ENCODE measurements at places on chromosomes 3 and 15.
A peak's percentile ranks its signal among the peaks of the same experiment; 100 is the strongest.

DNA sequence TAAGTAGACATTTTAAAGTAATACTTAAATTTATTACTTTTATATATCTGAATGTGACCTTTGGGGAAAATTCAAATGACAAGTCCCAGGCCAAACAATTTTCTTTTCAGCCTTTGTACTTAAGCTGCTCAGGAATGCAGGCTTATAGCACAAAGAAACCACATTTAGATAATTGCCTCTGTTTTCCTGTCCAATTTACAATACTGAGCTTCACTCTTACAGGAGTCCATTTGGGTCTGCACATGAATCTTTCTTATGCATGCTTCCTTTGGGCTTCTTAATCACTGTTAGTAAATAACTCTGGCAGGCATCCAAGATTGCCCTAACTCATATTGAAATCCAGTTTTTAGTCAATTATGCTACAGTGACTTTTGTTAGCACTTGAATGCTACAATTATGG lies 459.4 kb upstream of the TGFBR2 start:
- no peak for DNase-seq

DNA sequence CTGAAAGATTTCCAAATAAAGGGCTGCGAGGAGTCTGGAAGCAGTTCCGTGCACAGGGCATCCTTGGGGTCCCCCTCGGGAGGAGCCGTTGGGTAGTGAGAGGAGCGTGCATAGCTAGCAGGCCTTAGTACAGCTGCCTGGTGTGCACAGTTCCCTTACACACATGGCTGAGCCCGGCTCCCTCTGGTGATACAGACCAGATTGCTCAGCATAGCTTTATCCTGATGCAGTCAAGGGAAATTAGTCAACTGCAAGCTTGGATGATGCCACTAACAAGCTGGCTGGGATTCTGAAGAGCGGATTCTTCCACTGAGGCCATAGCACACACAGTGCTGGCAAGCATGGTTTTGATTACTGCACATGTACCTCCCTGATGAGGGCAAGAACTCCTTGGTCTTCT lies 349.4 kb downstream of the LRTM1 start:
- DNase-seq: no peak

DNA sequence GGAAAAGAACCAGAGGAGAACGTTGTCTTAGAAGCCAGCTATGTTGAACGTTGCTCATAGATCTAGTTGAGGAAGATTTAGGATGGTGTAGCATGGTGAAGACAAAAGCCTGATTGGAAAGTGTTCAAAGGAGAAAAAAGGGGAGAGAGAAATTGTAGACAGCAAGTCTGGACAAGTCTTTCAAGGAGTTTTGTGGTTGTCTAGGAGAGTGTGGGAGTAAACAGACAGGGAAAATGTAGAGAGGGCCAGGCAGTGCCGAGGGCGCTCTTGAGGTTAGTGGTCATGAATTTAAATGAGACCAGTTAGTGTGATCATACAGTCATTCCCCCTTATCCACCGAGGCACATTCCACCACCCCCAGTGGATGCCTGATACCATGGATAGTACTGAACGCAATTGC lies 167.5 kb upstream of the IL12A start:
- DNase-seq: no peak

- no peak for DNase-seq
These were observed 1.7 kb downstream of the KLHL25 start for GRCh38 chr15:85792912-85793590.

DNA sequence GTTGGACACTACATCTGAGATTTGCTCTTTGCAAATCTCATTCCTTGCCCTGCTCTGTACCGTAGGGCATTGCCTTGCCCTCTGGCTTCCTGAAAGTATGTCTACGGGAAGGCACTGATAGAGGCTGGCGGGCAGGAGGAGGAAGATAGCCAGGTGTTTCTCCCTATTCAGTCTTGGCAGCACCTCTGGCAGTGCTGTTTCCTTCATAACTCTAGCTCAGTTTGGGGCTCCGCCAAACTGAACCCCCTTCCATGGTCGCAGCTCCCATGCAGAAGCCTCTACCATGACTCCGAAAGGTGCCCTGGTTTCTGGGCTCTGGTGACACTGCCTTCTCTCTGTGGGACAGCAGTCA lies 122.3 kb upstream of the PRR20G start:
- no peak for DNase-seq

GRCh38 chr3:115227461-115227860 lies 80.4 kb upstream of the ZBTB20 start:
- no peak for DNase-seq

DNA sequence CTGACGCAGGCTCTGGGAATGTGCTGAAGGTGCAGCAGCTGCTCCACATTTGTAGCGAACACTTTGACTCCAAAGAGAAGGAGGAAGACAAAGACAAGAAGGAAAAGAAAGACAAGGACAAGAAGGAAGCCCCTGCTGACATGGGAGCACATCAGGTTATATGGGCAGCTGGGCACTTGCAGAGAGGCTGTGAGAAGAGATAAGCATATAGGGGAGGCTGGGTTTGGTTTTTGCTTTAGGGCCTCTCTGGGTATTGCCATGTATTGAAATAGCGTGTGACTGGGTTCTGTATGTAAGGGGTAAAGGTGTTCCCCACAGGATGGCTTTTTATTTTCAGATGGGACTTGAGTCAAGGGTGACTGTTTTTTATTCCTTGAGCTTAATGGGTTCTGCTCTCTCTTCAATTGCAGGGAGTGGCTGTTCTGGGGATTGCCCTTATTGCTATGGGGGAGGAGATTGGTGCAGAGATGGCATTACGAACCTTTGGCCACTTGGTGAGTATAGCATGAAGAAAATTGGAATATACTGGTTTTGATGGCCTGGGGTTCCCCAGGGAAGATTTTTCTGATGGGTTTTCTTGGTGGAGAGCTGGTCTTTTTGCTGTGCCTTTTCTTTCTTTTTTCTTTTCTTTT lies 7.4 kb downstream of the PSMD2 start:
- DNase-seq: no peak

GRCh38 chr15:85580879-85581278 lies 200.5 kb downstream of the AKAP13 start:
- DNase-seq: no peak

- peak; percentile 16 for DNase-seq
These were observed 134.3 kb downstream of the TIGIT start for GRCh38 chr3:114428044-114428595.

- DNase-seq: no peak
These were observed 19.9 kb downstream of the IQGAP1 start for GRCh38 chr15:90407871-90408317.

- DNase-seq: no peak
These were observed 8.9 kb upstream of the PLOD2 start for GRCh38 chr3:146169891-146170290.

DNA sequence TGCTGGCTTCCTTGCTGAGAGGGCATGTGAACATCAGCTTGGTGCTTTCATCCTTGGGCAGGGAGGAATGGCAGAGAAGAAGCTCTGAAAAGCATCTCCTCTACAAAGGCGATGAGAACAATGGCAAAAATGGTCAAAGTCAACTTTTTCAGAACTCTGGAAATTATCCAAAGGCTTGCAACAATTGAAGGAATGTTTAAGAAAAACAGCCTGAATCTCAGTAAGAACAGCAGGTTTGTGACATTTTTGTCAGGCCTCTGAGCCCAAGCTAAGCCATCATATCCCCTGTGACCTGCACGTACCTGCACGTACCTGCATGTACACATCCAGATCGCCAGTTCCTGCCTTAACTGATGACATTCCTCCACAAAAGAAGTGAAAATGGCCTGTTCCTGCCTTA lies 51.8 kb downstream of the ONECUT1 start:
- no peak for DNase-seq

GRCh38 chr3:175270198-175270837 lies 411.2 kb downstream of the NAALADL2 start:
- no peak for DNase-seq

- no peak for DNase-seq
These were observed 49.7 kb downstream of the GATM start for GRCh38 chr15:45328663-45329062.

- peak; percentile 66 for DNase-seq
These were observed at the start of gene RTP4 for GRCh38 chr3:187368251-187369088. RTP4 (plus strand) TSS chr3:187368385; CDS start chr3:187368442, 57 bp downstream.

- no peak for DNase-seq
These were observed 126.7 kb downstream of the LPP start for GRCh38 chr3:188280627-188281026.

DNA sequence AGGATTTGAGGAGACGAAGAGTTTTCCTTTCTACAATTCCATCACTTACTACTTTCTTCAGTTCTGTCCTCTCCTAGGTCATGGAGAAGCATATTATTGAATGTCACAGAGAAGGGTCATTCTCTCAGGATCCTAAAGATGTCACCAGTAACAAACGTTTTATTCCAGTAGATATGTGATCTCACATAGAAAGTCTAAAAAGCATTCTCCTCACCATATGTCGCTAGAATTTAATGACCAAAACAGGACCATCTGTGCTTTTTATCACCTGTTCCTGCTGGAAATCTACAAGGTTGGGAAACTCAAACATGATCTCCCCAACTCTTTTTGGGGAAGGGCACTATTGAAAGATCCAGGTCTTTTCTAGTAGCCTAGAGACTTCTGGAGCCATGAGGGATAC lies 24.0 kb upstream of the FRMD5 start:
- no peak for DNase-seq

GRCh38 chr15:66704019-66704802 lies 2.2 kb downstream of the SMAD6 start:
- DNase-seq: no peak

DNA sequence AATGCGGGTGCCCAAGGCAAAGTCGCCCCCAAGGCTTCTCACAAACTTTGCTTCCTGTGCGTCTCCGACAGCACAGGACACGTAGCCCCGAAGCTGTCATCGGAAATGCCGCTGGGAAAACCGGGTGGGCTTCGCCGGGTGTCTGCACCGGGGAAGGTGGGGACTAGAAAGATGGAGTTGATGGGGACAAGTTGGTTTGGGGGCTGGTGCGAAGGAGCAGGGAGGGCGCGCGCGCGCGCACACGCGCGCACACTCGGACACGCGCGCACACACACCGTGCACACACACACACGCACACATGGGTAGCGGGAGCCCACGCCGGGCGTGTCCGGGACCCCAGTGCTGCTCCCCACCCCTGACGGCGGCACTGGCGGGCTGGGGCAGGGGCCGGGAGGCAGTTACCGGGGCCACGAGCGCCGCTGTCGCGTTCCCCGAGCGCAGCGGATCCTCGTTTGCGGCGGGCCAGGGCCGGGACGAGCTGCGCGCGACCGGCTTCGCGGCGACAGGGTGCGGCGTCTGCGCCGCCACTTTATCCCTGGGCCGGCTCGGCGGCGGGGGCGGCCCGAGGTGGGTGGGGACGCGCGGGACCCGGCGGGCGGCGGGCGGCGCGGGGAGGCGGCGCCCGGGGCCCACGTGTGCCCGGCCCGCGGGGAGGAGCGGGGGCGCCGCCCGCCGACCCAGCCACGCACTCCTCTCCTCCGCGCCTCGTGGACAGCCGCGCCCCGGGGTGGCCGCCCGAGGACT lies 539 bp upstream of the MGLL start:
- DNase-seq: peak; percentile 62

GRCh38 chr3:32126305-32127015 lies 20.0 kb downstream of the GPD1L start:
- no peak for DNase-seq

DNA sequence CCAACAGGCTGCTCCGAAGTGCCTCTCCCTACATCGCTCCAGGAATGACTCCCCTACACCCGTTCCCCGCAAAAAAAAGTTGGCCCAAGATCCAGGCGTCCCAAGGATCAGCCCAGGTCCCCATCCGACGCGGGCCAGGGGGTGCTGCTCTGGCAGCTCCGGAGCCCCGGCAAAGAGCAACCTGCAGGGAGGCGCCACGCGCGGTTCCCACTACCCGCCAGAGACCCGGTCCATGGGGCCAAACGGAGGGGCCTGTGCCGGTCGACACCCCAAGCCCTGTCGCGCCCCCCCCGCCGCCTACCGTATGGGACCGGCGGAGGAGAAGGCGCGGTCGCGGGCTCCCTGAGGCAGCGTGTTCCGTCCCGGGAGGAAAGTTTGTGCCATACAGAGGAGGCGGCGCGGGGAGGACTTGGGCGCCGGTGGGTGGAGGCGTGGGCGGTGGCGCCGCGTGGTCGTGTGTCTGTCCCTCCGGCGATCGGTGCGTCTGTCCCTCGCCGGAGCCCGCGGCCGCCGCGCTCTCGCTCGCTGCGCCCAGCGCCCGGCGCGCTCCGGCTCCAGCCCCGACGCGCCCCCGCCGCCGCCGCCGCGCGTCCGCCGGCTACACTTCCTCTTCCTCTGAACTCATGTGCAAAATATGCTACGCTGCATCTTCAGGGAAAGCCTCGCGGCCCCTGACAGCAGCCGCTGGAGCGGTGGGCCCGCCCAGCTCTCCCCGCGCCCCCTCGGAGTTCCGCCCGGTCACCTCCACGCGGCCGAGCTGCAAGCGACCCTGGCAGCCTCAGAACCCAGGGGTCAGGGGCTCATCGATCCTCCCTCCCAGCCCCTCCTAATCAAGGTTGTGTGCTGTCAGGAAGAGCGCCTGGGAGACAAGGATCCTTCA lies at the start of gene RFTN1:
RFTN1 (minus strand) TSS at position 559 of the 880 bp plus-strand sequence. CDS start 19,830 bp downstream, outside the sequence.
- DNase-seq: peak; percentile 60

GRCh38 chr3:87298111-87298718 lies 21.8 kb upstream of the POU1F1 start:
- peak; percentile 27 for DNase-seq

DNA sequence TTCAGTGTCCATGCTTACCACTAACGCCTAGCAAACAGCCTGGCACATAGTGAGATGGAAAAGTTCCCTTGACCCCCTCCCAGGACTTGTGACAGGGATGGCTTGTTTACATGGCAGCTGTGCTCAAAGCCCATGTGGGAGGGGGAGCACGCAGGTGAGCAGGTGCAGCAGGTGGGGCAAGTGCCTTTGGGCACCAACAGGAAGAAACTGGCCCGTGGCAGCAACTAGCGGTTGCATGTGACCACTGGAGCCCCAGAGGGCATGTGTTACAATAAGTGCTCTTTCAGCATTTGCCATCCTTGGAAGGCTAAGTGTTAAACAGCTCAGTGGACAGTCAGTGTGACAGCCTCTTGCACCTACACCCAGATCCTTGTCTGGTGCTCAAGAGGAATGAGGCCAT lies 734.6 kb downstream of the TUSC7 start:
- no peak for DNase-seq

DNA sequence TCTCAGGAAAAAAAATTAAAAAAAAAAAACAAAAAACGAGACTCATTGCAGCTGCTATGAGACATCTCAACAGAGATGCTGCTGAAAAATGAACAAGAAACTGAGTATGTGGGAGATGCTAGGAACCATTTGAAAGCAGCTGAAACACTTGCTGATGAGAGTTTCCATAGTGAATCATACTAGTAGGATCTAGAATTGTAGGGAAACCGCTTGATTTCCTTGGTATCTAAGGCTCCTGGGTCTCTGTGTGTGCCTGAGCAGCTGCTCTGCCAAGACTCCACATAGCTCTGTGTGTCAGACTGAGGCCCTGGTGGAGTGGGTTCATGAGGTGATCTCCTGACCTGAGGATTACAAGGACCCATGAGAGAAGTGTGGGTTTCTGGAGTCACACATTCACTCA lies 313.4 kb upstream of the NECTIN3 start:
- DNase-seq: no peak

- DNase-seq: peak; percentile 49
These were observed 349 bp downstream of the PLXNA1 start for GRCh38 chr3:126983276-126983652.
